ENCODE measurements at places on chromosomes 2 and 18.
A peak's percentile ranks its signal among the peaks of the same experiment; 100 is the strongest.

GRCh38 chr2:31694444-31694843, 113.7 kb upstream of the SRD5A2 start:
- DNase-seq = no peak

DNA sequence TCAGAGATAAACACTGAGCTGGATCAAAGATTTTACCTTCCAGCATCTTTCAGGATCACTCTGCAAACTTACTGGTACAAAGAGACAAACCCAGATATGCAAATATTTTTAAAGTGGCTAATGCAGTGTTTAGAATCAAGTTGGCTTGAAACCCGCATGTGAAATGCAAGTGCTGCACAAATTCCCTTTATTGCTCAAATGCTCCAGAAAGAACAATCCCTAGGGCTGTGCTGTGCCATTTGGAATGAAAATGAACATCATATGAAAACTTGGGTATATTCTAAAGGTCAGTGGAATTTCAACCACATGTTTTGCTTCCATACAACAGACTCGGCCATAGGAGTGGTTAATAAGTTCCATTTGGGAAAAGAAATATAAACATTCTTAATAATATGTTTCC, 139.1 kb downstream of the VWC2L start:
- DNase-seq = no peak

GRCh38 chr18:12883372-12883683, 709 bp downstream of the PTPN2 start:
- DNase-seq = no peak

DNA sequence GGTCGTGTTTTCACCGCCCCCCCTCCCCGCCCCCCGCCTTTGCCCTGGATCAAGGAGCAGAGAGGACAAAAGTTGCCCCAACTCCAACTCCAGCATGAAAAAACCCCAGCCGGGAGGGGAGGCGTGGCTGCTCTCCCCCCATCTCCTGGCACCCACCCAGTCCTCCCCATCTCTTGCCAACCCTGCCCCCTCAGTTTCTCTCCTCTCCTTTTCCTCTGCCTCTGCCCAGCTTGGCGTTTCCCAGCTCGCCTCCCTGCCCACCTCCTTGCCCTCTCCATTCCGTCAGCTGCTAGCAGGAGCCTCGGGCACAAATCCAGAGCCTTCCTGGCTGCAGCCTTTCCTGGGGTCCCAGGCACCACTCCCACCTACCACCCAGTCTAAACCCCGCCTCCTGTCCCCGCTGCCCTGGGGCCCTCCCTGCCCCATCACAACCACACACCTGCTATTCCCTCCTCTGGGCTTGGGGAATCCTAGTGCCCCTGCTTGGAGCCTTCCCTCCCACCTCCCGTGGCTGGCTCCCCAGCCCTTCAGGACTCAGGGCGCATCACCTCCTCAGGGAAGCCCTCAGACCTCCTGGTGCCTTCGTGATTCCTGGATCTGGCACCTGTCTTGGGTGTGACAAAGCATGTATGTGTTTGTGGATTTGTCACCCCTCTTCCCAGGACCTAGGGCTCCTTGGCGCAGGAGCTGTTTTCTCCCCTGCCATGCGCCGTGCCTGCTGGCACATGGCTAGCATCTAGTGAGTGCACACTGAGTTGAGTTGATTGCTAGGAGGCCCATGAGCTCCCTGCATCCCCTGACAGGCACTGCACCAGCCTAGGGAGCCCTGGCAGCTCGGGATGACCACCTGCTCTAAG, 209.1 kb downstream of the TFCP2L1 start:
- no peak for DNase-seq

- DNase-seq = no peak
Observed at GRCh38 chr2:191686729-191687128, 8.8 kb downstream of the NABP1 start.

DNA sequence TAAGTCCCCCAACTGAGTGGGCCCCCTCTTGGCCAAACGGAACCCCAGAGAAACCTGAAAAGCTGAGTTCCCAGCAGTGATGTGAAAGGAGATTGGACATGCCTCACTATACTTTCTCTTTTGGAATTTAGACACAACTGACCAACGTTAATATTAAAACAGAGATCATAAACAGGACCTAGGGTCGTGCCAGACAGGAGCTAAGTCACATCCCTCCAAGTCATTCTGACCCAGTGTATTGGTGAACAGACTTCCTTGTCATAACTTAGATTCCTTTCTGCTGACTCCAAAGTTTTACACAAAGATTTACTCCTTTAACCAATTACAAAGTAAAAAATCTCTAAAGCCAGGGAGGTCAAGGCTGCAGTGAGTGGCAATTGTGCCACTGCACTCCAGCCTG, 46.9 kb downstream of the UXS1 start:
- no peak for DNase-seq

GRCh38 chr2:162482463-162482862, 138.5 kb downstream of the GCA start:
- no peak for DNase-seq

DNA sequence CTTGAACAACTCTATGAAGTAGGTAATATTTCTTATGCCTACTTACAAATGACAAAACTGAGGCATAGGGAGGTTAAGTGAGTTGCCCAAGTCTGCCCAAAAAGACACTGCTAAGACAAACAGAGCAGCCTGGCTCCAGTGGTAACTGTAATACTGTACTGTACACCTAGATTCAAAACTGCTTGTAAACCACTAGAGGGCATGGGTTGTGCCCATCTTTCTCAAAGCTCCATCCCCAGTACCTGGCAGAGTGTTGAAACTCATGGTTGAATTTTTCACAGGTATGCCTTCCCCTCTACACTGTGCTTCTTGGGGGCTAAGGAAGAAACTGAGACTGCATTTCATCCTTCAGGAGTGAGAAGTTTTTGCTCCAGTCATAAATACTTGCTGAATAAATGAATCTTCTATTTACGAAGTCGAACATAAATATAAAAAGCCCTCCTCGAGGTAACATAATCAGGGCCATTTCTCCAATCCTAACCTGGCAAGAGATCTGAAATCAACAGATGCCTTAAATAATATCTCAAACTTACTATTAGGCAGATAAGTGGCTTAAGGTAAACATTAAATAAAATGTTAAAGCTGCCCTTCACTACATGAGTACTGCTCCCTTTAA, 2.0 kb downstream of the PPP4R1 start:
- peak; percentile 33 for DNase-seq

GRCh38 chr18:22394428-22394827, 23.3 kb downstream of the CTAGE1 start:
- no peak for DNase-seq

- DNase-seq = no peak
Observed at GRCh38 chr2:207321514-207321913, 155.8 kb upstream of the KLF7 start.

DNA sequence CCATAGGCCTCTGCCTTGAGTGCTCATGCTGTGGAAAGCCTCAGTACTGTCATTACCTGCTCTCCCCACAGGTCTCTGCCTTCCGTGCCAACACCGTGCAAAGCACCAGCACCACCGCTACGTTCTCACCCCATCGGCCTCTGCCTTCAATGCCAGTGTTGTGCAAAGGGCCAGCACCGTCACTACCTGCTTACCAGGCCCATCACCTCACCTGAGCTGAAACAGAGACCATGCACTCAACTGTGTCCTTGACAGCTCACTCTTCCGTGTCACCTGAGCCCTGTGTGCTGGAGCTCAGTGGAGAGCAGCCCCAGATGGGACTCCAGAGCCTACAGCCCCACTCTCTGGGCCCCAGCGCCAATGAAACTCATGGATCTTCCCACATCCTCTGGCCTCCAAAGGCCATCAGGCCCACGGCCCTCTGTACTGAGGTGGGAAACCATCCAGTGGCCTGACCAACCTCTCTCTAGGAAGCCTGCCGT, 62.7 kb downstream of the ZNF516 start:
- no peak for DNase-seq

GRCh38 chr18:21656402-21656801, 44.3 kb downstream of the SNRPD1 start:
- DNase-seq = no peak

DNA sequence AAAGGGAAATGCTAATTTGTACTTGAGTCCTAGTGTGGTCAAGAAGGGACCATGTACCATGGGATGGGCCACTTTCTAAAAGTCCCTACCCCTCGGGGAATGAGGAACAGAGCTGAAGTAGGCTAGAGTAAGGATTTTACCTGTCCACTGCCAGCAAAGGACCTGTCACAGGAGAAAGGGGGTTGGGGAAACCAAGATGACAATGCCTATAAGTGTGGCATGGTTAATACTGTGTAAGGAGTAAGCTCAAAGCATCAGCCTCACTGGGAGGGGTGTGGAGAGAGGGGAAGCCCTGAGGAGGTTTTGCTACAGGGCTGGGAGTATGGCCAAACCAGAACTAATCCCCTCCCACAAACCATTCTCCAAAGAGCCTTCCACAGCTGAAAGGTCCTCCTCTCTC, 15.8 kb downstream of the GKN2 start:
- no peak for DNase-seq

- DNase-seq = no peak
Observed at GRCh38 chr18:2826581-2826980, 20.2 kb upstream of the EMILIN2 start.

- no peak for DNase-seq
Observed at GRCh38 chr2:138291805-138292204, 209.8 kb upstream of the SPOPL start.

DNA sequence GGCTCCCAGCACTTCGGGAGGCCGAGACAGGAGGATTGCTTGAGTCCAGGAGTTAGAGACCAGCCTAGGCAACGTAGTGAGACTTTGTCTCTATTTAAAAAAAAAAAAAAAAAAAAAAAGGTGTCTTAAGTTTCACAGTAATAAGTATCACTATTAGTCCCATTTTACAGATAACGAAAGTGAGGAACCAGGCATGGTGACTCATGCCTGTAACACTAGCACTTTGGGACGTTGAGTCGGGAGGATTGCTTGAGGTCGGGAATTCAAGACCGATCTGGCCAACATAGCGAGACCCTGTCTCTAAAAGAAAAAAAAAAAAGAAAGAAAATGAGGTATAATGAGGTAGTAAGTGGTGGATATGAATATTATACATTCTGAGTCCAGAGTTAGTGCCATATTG, 2.5 kb downstream of the KCNJ13 start:
- no peak for DNase-seq

DNA sequence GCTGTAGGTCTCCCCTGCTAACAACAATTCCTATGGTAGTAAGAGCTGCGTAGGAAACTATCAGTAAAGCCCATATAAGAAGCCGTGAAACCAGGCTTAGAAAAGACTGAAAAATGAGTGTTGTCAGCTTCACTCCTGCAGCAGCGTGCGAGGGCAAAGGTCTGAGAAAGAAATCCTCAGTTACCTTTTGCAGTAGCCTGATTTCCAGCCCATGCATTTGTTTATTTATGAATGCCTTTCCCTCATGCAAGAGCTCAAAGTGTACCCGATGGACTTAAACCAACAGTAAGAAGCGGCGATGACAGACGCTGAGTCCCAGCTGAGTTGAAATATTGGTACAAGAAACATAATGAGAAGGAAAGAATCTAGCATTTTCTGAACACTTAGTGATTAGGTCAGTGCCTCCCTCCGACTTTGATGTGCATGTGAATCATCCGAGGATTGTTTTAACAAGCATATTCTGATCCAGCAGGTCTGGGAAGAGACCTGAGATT, 15.0 kb upstream of the POLI start:
- DNase-seq = no peak

All from activated CD4-positive, alpha-beta memory T cell treated with anti-CD3 and anti-CD28 coated beads, Interleukin-2, amount 10 ng/mL, durations not matched to agents 7 days and 5 days (primary cell).